Ascending aorta (tissue), 2 donors: ENCODE measurements at places on chromosomes 1 and 21.

DNA sequence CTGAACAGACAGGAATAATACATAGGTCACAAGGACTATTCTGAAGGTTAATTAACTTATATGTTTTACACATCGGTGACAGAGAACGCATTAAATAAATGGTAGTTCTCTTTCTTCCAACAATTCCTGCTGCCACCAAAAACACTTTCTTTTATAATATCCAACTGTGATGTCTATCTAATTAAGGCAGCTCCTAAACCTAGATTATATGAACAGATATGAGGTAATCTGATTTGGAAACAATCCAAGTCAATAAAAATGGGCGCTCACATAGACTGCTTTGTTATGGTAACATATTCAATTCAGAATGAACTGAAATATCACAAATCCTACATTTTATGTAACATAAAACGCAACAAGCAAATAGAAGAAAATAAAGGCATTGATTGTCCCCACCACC, 16.0 kb downstream of the CYYR1 start:
- DNase-seq: no peak

- no peak for DNase-seq
Measured at GRCh38 chr1:59012378-59012777, 228.5 kb upstream of the JUN start.

DNA sequence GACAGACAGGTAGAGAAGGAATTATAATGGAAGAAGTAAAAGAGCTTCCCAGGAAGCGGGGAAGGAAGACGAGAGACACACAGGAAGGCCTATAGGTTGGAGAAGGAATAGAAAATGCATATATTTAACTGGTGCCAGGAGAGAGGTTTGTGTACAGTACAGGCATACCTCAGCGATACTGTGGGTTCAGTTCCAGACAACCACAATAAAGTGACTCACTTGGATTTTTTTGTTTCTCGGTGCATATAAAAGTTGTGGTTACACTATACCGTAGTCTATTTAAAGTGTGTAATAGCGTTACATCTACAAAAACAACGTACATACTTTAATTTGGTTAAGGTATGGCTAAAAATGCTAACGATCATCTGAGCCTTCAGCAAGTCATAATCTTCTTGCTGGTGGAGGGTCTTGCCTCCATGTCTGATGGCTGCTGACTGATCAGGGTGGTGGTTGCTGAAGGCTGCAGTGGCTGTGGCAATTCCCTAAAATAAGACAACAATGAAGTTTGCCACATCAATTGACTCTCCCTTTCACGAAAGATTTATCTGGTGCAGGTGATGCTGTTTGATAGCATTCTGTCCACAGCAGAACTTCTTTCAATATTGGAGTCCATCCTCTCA, 16.0 kb downstream of the YARS1 start:
- no peak for DNase-seq

GRCh38 chr1:67250051-67250653, 57.5 kb upstream of the IL12RB2 start:
- no peak for DNase-seq

GRCh38 chr1:67759066-67759465, 74.1 kb downstream of the GADD45A start:
- DNase-seq: no peak

GRCh38 chr21:45570826-45571601, 28.8 kb upstream of the SLC19A1 start:
- DNase-seq: no peak

DNA sequence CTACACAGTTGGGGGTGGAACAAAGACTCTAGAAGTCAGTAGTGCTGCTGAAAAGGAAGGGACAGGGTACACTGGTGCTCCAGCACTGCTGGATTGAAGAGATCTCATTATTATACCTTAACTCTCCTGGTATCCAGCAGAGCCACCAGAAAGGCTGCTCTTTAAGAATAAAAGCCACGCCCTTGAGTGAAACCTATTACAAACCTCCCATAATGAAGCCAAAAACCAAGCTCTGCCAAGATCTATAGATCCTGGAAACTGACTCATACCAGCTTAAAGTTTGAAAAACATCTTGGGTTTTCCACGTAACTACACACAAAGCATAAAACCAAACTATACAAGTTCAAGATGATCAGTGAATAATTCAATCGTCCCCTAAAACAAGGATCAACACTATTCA, 38.0 kb downstream of the ADSS2 start:
- no peak for DNase-seq

DNA sequence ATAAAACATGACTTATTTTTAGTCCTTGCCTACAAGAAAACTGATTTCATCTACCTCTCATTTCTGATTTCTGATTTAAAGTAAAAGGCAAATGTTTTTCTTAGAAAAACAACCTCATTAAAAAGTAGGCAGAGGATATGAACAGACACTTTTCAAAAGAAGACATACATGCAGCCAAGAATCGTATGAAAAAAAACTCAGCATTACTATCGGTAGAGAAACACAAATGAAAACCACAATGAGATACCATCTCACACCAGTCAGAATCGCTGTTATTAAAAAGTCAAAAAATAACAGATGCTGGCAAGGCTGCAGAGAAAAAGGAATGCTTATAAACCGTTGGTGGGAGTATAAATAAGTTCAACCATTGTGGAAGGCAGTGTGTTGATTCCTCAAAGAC, 16.2 kb downstream of the ODR4 start:
- no peak for DNase-seq

DNA sequence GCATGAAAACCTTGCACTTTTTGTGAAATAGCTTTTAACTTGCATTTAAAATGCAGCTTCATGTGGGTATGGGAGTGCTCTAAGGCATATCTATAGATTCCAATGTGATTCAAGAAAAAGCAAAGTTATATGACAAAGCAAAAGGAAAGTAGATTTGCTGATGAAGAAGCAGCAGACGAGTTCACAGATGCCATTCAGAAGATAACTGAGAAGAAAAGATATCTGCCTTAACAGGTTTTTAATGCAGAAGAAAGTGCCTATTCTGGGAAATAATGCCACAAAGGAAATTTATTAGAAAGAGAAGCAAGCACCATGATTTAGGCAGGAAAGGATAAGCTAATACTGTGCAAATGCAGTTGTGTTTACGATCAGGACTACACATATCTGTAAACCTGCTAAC, 68.1 kb downstream of the PHTF1 start:
- DNase-seq: no peak

DNA sequence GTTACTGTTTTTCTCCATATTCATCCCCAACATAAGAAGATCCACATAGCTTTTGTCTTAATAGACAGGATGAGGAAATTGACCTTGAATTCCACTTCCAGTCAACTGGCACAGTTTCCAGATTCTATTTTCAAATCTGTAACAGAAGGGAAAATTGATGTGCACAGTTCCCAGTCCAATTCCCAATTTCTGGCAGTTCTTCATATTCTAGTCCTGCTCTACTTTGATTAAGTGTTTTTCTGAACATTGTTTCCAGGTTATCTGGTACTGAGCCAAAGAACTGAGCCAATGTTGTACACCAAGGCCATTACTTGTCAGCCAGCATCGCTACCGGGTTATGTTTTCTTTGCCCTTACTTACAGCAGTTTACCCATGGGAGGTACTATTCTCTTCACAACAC, 1755.4 kb downstream of the PLA2G4A start:
- DNase-seq: no peak

- no peak for DNase-seq
Measured at GRCh38 chr1:194159941-194160340, 973.5 kb upstream of the B3GALT2 start.

GRCh38 chr1:212271234-212271633, 14.0 kb upstream of the PPP2R5A start:
- DNase-seq: no peak

DNA sequence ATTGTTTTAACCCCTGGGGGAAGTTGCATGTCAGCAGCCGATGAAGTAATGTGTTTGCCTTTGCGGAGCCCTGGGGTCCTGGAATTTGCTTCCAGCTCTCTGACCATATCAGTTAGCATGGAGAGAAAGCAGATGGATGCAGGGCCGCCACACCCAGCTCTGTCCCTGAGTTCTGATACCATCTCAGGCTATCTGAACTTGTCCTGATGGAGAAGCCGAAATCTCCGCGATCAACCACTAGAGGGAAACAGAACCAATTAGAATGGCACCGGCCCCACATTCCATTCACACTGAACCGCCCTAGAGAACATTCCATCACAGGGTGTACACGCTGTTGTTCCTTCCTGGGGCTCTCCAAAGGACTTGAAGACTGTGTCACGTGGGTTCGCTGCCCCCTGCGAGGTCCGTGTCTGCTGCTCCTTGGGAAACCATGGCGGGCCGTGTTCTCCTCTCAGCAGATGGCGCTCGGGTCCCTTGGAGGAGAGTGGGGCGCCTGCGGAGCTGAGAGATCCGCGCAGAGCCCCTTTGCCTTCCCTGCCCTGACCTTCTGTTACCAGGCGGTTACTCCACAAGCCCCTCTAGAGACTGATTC, 75.4 kb downstream of the ABCA4 start:
- peak; percentile 94 for DNase-seq

GRCh38 chr1:94678202-94678848, 136.8 kb upstream of the F3 start:
- DNase-seq: no peak

DNA sequence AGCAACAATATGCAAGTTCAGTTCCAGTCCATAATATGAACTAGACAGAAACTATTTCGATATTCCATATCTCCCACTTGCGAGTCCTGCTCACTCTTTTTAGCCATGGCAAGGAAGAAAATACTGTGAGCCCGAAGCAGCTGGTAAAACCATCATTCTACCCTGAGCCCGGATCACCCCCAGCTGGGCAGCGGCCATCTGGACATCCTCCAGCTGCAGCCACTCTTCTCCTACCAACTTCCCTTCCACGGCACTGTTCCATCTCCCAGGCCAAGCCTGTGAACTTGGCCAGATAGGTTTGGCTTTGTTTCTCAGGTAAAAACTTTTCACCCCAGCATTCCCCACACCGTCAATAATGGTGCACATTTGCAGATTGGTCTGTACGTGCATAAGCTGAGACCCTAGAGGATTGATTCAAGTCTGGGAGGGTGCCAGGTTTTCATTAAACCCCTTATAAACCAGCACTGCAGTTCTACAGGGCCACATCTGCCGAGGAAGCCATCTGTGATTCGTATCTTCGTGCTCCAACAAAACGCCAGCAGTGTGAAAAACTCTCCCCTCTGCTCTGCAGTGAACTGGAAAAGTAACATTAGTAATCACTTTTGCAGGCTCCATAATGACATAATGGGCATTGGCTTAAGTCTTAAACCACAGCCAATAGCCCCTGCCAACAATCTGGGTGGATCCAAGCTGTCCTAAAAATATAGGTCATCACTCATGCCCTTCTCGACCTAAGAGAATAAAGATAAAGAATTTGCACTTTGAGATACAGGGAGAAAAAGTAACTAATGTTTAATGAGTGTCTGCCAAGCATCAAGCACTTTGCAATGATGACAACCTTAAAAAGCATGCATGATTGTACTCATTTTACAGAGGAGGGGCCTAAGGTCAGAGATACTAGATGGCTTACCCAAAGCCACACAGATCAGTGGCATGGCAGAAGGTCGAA, 205.1 kb downstream of the PLPP3 start:
- DNase-seq: no peak

DNA sequence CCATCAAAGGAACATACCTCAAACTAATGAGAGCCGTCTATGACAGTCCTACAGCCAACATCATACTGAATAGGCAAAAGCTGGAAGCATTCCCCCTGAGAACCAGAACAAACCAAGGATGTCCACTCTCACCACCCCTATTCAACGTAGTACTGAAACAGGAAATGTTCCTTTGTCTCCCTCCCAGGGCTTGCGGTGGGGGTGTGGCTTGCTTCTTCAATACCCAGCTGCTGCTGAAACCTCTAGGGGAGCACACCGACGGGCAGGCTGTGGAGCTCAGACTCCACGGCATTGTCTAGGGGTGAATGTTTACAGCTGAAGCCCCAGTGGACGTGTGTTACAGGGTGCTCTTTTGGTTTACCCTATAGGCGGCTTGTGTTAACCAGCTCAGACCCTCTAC, 30.5 kb upstream of the B3GALT2 start:
- no peak for DNase-seq

DNA sequence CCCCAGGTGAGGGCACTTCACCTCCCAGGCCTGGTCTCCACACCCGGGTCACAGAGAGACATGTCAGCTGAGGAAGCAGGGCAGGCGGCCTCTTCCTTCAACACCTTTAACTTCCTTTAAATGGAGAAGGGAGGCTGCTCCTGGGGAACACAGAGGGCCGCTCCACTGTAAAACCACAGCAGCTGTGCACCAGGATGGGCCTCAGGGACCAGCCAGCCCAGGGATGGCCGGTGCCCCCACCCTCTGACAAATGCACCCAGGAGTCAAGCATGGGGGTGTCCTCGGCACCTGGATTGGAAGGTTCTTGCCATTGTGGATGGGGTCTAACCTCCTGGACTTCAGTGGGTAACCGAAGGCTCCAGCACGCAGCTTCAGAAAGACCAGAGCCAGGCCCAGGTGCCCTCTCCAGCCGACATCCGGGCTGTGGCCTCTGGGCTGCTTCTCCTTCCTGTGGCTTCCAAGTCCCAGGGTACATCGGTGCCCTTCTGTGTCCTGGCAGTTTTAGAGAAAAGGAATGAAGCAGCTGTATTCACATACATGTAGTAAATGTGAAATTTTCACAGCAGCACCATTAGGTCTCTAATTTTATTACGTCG, 121.7 kb upstream of the COL6A1 start:
- DNase-seq: peak; percentile 52

DNA sequence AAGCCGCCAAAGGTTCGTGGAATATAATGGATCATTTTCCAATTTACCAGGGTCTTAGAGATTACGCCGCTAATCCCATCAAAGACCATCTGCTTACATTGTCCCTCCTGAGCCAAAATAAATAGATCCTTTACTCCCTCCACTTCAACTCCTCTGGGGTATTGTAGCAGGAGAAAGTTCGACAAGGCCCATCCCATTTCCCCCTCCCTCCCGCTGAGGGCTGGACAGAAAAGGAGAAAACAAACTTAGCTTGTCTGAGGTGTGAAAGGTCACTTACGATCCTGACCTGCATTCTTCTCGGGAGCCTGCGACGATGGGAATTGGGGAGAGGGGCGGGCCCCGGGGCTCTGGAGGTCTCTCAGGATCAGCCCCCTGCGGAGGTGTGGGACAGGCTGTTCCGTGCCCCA, 60.8 kb downstream of the MEF2D start:
- no peak for DNase-seq
